Sigmoid colon (tissue), 7 donors: ENCODE measurements at places on chromosomes 7 and 10. TPM values are rescaled to one million over a fixed set of nuclear protein-coding genes. Genes with fewer than 3 reads are reported as not detected.

DNA sequence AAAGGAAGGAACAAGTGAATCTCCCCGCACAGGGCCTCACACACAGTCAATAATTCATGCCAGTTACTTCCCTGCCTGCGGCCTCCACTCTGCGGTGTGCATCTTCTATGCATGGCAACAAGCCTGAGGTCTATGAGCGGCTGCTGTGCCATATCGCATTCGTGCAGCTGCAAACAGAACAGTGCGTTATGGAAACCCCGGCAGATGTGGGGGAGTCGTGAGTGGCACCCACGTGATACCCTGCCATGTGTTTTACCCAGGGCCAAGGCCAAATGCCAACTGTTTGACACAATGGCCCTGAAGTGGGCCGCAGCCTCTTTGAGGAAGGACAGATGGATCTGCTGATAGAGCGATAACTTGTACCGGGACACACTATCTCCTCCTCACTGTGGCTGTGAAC lies 13.4 kb downstream of the TNS3 start:
- peak overlapping the region; percentile 29 for H3K27ac ChIP-seq
- no peak for DNase-seq
- peaks cover 31% of the 10 kb centered on the region for H3K4me1 ChIP-seq

GRCh38 chr10:1037098-1037497 lies 11.4 kb upstream of the IDI2 start:
- H3K36me3 ChIP-seq = no peaks in the 10 kb centered on the region
- no peaks in the 10 kb centered on the region for H3K4me1 ChIP-seq
- H3K27ac ChIP-seq = no peak overlapping the region
- no peak overlapping the region for H3K4me3 ChIP-seq
- no peak for DNase-seq

Gene ZNF37A
- 5.1 TPM for polyA plus RNA-seq

DNA sequence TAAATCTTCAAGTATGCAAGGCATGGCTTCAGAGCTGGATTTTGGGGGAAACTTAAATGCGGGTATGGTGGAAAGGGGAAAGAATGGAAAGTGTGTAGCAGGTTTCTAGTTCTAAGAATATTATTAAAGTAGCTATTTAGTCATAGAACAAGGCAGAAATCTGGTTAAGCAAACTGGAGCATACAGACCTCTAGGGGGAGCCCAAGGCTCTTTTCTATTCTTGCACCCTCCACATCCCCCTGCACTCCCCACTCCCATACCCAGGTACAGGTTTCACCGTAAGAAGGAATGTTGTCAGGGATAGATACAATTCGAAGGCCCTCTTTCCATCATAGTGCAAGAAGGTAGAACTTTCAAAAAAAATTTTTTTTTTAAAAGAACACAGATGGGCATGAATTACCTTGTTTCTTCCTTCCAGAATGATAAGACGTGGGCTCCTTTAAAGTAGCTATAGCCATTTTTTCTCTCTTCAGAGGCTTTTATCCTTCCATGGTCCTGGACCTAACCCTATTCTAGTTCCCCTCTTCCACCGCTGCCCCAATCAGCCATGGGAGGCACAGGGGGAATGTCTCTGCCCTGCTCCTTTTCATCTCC lies 41.5 kb upstream of the SMIM30 start:
- H3K27me3 ChIP-seq = no peaks in the 10 kb centered on the region
- no peaks in the 10 kb centered on the region for H3K36me3 ChIP-seq
- H3K27ac ChIP-seq = no peak overlapping the region
- H3K4me3 ChIP-seq = no peak overlapping the region
- no peak for DNase-seq

Gene PFKP
- polyA plus RNA-seq = 26.4 TPM

DNA sequence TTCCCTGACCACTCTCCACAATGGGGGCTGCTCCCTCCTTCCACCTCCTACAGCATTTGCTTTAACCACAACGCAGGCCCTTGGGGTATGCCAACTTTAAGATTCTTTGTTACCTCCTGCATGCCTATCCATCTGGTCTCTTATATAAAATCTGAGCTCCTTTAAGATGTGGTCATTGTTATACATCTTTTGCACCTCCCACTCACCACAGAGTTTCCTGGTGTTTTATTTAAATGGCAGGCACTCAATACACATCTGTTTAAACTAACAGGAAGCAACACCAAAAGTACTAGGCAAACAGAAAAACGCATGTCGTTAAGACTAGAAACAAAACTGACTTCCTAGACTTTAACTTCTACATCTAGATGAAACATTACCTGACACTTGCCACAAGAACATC lies 36.3 kb downstream of the SLC25A13 start:
- H3K4me3 ChIP-seq = no peak overlapping the region
- H3K36me3 ChIP-seq = no peaks in the 10 kb centered on the region
- no peak overlapping the region for H3K27ac ChIP-seq
- H3K4me1 ChIP-seq = no peaks in the 10 kb centered on the region
- no peaks in the 10 kb centered on the region for H3K27me3 ChIP-seq

DNA sequence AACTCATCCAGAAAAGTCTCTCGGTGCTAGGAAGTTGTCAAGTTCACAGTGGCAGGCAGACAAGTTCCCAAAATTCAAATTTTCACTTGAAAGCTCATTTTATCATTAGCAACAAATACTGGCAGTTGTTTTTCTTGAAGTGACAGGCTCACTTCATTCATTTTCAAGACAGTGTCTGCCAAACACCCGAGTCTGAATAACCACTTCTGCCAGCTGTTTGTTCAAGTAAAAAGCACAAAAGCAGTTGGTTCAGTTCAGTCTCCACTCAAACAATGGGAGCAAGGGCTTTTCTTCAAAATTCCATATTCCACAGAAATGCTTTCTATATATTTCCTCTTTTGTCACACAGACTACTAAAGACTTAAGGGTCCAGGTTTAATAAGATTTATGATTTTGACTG lies 47.7 kb upstream of the ATP6V0A4 start:
- H3K27me3 ChIP-seq = no peaks in the 10 kb centered on the region
- no peak overlapping the region for H3K4me3 ChIP-seq
- H3K27ac ChIP-seq = no peak overlapping the region
- H3K36me3 ChIP-seq = no peaks in the 10 kb centered on the region
- H3K4me1 ChIP-seq = no peaks in the 10 kb centered on the region

DNA sequence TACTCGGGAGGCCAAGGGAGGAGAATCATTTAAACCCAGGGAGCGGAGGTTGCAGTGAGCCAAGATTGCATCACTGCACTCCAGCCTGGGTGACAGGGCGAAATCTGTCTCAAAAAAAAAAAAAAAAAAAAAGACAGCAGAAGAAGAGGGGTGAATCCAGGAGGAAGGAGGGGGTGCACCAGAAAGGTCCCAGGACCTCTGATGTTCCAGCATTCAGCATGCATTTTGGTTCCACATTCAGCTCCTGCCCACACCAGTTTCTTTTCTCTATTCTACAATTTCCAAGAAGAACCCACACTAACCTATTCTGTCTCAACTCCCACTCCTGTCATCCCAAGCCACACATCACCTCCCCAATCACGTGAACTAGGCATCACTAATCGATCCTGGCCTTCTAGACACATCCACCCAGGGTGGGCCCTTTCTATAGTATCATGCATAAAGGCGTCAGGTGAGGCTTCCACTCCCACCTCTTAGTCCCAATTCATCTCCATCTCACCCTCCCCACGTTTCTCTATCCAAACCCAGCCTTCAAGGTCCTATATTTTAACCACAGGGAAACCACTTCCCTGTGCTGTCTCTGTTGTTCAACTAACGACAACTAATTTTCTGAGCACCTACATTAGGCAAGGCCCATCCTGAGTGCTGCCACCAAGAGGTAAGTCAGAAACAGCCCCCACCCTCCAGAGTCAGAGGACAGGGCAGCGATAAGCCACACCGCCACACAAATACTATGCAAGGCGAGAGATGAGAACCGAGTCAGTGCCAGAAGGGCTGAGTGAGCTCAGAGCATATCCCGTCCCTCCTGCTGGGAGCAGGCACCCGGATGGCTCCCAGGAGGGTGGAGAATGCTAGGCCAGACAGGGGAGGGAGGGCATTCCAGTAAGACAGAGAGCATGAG lies 2.2 kb downstream of the ANXA11 start:
- H3K27me3 ChIP-seq = no peaks in the 10 kb centered on the region
- peak overlapping the region; percentile 97 for H3K27ac ChIP-seq
- no peaks in the 10 kb centered on the region for H3K4me1 ChIP-seq
- H3K36me3 ChIP-seq = no peaks in the 10 kb centered on the region

DNA sequence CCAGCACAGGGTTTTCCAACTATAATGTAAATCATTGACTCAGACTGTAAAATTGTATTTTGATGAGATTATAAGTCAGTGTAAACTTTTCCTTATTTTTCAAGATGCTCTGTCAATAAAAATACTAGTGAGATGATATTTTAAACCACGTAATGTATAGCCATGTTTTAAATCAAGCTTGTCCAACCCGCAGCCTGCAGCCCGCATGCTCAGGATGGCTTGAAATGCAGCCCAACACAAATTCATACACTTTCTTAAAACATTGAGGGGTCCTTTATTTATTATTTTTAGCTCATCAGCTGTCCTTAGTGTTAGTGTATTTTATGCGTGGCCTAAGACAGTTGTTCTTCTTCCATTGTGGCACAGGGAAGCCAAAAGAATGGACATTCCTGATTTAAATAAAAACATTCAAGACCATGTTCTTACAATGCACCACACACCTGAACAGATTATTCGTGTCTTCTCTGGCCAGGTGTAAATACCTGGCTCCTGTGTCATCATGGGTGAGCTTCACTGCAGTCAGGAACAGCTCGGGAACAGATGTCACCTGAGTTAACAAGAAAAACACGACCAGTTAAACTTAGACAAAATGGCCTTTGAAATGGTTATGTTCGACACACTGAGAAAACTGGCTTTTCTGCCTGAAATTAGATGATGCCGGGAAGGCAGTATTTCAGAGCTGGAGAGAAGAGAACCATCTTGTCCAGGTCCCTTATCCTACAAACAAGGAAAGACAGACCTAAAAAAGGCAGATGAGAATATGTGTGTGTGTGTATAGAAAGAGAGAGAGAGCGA lies 5.9 kb downstream of the PITRM1 start:
- peaks cover 7% of the 10 kb centered on the region for H3K4me1 ChIP-seq
- H3K36me3 ChIP-seq = peaks cover 70% of the 10 kb centered on the region
- H3K27me3 ChIP-seq = no peaks in the 10 kb centered on the region
- no peak for DNase-seq
- no peak overlapping the region for H3K4me3 ChIP-seq

Gene OR6V1
- not detected for polyA plus RNA-seq
